ENCODE measurements at places on chromosomes 2 and 18. TPM values are rescaled to one million over a fixed set of nuclear protein-coding genes. Genes with fewer than 3 reads are reported as not detected.

The EPB41L3 gene
- 50.1 TPM for total RNA-seq

The SLC38A11 gene
- total RNA-seq, result not detected

The TPO gene
- total RNA-seq, result 4.4 TPM

The HOXD8 gene
- 2.7 TPM for total RNA-seq

The TLX2 gene
- not detected for total RNA-seq

The KIF1A gene
- total RNA-seq, result 8.9 TPM

The G6PC2 gene
- total RNA-seq, result not detected

The MROH2A gene
- total RNA-seq, result 2.5 TPM

The CCL20 gene
- not detected for total RNA-seq

The CSRNP3 gene
- total RNA-seq, result 20.6 TPM

The TMEM200C gene
- total RNA-seq, result 1.4 TPM

The CYTIP gene
- total RNA-seq, result 1.7 TPM

The FRZB gene
- 38.0 TPM for total RNA-seq

The DSG3 gene
- 32.3 TPM for total RNA-seq

The AOX1 gene
- 3.3 TPM for total RNA-seq

The TTC31 gene
- 13.3 TPM for total RNA-seq

The GPD2 gene
- 82.4 TPM for total RNA-seq

The GPAT2 gene
- 2.8 TPM for total RNA-seq

The POTEF gene
- total RNA-seq, result not detected

The TMEM163 gene
- 0.72 TPM for total RNA-seq

The POTEJ gene
- not detected for total RNA-seq

The SPP2 gene
- not detected for total RNA-seq
